Posterior cingulate gyrus (tissue), 11 donors: ENCODE measurements at places on chromosomes 5 and 9.

DNA sequence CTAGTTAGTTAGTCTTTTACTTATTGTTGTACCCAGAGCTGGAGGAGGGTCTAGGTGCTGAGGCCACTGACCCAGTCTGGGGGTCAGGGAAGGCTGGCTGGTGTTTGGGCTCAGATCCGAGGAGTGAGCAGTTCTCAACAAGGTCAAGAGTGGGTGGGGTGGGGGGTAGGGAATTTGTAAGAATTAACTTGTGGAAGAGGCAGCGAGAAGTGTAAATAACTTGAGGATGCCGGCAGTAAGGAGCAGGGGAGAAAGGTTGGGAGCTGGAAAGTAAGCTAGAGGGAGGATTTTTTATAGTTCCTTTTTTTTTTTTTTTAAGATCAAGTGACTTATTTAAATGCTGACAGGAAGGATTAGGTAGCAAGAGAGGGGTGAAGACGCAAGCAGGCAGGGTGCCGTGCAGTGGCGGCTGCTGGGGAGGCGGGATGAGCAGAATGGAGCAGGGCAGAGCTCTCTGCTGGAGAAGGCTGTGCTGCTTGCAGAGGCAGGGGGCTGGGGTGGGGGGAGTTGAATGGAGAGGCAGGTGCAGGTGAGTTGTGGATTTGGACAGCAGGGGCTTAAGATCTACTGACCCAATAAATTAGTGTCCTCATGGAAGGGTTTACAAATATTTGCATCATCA lies 35.3 kb upstream of the SMIM32 start:
- DNase-seq = no peak

DNA sequence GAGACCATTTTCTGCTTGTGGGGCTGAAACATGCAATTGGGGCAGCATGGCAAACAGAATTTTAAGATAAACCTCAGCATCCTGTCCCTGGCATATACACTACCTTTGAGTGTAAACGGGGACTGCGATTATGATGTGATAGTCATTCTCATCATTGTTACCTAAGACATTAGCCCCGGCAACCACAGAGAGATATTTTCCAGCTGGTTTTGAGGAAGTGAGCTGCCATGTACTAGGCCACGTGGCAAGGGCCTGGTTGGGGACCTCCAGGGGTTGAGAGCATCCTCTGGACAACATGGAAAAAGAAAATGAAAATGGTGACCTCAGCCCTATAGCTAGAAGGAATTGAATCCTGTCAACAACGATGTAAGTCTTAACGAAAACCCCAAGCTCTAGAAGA lies 623.6 kb upstream of the CDH18 start:
- DNase-seq = no peak

GRCh38 chr5:179906795-179907555 lies 722 bp downstream of the TBC1D9B start:
- no peak for DNase-seq

GRCh38 chr9:133460405-133461175 lies 812 bp downstream of the CACFD1 start:
- DNase-seq = peak; percentile 28

GRCh38 chr9:13140843-13141592 lies 138.5 kb downstream of the MPDZ start:
- no peak for DNase-seq

GRCh38 chr9:6598249-6598725 lies 47.2 kb downstream of the GLDC start:
- DNase-seq = no peak

- DNase-seq = no peak
Measured at GRCh38 chr5:157497875-157498611, 38.0 kb downstream of the NIPAL4 start.

- DNase-seq = no peak
Measured at GRCh38 chr9:133035669-133036068, 4.9 kb downstream of the GTF3C5 start.

DNA sequence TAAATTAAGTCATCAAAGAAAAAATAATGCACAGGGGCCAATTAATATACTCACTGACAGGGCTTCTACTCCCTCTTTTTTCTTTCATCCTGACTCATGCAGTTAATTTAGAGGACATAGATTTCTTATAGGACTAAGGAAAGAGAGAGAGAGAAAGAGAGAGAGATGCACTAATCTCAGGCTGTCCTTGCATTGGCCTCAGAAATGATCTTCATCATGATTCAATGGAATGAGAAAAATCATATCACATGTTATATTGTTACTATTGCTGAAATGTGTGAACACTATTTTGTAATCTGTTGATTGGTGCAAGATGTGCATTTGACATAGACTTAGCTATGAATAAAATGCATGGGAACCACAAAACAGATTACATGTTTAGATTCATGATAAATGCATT lies 608.3 kb upstream of the NUDT12 start:
- DNase-seq = no peak

DNA sequence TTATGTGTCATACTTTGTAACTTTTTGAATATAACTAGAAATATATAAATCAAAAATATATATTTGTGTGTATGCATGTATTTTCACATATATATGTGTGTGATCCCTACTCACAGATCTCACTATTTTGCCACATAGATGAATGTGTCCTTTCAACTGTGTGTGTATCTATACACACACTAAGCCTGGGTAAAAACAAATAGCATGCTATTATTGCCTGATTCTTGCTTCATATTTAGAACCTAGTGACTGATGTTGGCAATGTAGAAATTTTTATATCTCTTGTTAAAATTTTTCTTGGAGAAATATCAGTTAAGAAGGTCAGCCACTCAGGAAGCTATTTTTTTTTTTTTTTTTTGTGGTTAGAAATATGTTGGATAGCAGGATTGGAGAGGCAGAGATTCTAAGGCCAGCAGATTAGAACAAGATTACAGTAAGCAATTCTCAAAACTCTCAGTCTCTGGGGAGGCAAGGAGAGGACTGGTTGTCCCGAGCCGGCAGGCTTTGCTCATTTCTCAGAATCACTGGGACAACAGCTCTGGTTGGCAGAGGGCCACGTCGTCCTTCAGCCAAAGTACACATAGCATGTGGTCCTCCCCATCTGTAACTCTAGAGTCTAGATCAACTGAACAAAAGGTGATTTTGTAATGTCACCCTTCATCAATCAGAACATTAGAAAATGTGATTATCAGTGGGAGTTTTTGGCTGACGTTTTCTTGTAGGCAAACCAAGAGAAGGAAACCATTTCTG lies 19.7 kb downstream of the C6 start:
- DNase-seq = peak; percentile 7

DNA sequence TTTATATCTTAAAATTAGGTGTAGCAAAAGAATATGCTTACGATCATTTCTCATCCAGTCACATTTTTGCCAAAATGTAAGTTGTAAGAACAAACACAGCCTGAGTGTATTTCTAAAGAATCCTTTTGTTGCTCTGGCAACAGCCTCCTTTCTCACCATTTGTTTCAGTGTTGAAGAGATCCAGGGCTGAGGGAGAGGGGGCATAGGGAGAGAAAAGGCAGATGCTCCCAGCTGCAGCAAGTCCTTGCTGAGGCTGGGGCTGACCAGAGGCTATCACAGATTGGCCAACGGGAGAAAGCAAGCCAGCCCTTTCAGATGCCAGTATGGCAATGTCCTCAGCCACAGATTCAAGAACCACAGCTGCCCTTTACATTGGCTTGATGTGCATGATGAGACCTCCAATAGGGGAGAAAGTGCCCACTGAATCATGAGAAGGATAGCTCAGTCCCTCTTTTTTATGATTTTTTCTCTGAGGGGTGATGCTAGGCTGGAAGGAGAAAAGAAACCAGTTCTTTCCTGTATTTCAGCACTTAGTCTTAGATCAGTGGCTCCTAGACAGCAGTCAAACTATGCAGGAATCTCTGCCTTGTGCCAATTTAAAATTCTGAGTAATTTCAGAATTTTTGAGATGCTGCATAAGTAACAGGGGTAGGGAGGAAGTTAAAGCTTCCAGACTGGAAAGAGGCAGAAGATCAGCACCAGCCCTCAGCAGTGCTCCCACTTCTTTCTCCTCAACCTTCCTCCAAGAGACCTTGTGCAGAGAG lies 142.1 kb downstream of the LHFPL2 start:
- DNase-seq = peak; percentile 29

DNA sequence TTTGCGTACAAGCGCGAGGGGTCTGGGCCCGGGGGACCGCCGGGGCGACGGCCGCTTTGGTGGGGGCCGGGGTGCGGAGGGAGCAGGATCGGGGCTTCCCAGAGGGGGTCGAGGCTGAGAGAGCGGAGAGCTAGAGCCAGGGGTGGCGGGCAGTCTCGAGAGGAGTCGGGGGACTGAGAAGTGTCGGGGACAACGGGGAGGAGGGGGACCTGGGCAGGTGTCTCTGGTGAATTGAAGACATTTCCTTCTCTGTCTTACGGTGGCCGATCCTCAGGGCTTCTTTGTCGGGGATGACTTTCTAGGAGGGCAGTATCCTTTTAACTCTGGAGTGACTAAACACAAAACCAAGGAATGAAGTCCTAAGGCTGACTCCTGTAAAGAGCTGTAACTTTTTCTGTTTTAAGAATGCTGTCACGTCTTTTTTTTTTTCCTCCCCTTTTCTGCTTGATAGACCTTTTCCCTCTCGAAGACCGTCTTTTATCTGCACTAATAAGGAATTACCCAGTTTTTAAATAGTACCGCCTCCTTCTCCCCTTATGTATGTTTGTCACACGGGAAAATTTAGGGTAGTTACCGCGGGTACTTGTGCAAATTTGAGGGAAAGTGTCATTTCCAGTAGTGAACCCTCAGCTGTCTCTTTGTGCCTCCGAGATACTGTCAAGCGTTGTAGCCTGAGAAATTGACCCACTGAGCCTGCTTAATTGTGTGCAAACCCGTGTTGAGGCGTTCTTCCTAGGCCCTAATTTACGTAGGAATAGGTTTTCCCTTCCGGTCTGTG lies 822 bp downstream of the DENND4C start:
- no peak for DNase-seq

DNA sequence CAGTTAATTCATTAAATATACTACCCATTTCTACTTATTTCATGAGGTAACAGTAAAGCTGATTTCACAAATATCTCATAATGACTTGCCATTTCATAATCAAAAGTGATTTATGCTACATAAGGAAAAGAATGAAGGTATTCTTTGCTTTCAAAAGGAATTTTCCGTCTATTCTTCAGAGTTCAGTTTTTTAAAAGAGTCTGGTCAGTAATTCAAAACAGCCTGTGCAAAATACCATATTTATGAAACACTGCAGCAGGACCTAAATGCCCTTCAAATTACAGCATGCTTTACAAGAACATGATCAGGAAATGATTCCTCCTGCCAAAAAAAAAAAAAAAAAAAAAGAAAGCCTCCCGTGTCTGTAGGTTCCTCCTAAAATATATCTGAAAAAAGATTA lies 154.7 kb downstream of the KIAA0825 start:
- no peak for DNase-seq

DNA sequence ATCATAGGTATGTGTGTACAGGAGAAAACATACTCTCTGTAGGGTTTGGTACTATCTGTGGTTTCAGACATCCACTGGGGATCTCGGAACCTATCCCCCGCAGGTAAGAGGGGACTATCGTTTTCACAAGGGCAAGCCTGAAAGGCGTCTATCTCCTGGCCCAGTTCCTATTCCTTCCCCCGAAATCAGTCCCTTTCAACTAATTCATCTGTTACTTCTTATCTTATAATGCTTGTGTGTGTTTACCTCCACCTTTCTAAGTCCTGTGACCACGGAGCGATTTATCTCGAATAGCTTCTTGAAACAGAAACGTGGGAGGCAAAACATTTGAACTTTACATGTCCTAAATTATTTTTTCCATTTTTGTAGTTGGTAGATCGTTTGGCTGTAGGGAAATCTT lies 11.4 kb downstream of the ABO start:
- DNase-seq = no peak

GRCh38 chr9:34771007-34771406 lies 61.1 kb upstream of the CCL21 start:
- no peak for DNase-seq

DNA sequence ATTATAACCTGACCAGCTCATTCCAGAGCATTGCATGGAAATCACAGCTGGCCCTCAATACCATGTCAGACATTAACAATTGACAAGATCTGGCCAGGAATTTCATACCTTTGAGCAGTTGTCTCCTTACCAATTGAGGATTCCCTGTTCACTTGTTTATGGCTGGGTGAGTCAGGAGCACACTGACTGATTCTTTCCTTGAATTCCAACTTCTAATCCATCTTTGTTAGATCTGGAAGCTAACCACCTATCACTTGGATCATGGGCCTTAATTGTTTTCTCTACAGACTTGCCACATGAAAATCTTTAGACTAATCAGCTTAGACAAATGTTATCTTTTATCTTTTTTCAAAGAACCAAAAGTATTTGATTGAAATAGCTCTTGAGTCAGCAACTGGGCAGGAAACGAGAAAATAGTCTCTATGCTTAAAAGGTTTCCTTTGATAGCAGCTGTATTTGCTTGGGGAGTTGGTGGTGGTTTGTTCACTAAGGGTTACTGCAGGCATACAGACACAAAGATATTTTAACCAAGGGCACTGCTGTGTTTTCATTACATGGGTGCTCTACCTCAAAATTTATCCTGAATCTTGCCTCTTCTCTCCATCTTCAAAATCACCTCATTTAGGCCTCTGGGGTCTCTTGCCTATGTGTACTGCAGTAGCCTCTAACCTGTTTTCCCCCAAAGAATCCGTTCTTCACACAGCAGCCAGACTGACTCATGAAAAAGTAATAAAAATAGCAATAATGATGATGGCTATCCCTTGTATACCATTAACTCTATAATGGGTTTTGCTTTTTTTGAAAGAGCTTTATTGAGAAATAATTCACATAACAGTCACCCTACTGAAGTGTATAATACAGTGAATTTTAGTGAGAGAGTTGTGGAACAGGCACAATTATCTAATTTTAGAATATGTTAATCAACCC lies 197.0 kb upstream of the NMUR2 start:
- DNase-seq = no peak

GRCh38 chr5:76250463-76250862 lies 152.6 kb upstream of the IQGAP2 start:
- no peak for DNase-seq

- peak; percentile 13 for DNase-seq
Measured at GRCh38 chr5:144369006-144369405, 198.3 kb downstream of the KCTD16 start.

GRCh38 chr5:129767927-129768380 lies 20.1 kb downstream of the MINAR2 start:
- DNase-seq = peak; percentile 74

GRCh38 chr5:135955525-135955924 lies 742 bp upstream of the LECT2 start:
- no peak for DNase-seq

DNA sequence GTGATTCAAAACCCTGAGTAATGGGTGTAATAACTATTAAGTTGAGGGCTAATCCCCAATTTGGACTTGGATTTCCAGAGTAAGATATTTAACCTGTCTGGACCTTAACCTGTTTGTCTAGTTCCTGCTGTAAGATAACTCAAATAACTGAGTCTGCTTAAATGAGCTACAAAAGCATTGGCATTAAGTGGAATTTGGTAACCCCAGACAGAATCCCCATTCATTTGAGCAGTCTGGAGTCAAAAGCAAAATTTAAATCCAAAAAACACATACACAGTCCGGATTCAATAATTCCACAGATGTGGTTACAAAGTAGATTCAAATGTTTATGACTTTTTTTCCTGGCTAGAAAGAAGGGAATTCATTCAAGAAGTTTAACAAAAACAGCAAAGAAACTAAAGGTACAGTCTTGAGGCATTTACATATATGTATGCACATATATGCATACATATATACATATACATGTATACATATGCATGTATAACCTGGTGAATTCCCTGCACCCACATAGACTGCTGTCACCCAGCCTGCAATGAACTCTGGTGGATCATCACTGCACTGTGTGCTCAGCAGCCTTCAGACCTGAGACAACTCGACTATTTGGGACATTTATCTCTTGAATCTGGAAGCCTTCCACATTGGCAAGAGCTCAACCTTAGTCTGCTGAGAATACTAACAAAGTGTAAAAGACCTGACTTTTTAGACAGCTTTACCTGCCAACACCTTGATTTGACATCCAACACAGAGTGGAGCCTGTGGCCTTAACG lies 205.4 kb downstream of the LURAP1L start:
- DNase-seq = no peak
